Colonic mucosa (tissue), 4 donors: ENCODE measurements at places on chromosomes 3 and 15. TPM values are rescaled to one million over a fixed set of nuclear protein-coding genes. Genes with fewer than 3 reads are reported as not detected.

DNA sequence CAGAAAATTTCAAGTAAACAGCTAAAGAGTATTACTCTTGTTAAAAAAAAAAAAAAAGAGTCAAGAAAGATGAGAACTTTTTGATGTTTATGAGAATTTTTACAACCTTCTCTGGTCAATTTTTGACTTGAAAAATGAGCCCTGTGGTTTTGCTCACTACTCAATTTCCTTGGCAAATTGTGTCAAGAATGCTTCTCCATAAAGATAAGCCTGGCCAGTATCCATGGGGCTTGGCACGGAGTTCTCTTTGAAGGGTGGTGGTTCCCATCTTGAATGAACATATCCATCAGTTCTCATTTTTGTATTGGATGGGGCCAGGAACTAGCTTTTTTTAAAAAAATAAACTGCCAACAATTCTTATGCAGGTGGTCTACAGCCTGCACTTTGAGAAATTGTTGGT lies 179.9 kb downstream of the RYR3 start:
- DNase-seq, result no peak
- H3K4me3 ChIP-seq, result no peak overlapping the region
- H3K36me3 ChIP-seq, result no peaks in the 10 kb centered on the region
- H3K4me1 ChIP-seq, result no peaks in the 10 kb centered on the region
- no peaks in the 10 kb centered on the region for H3K27me3 ChIP-seq
- H3K27ac ChIP-seq, result no peak overlapping the region

VWA5B2 gene
- total RNA-seq, result 2.3 TPM

DNA sequence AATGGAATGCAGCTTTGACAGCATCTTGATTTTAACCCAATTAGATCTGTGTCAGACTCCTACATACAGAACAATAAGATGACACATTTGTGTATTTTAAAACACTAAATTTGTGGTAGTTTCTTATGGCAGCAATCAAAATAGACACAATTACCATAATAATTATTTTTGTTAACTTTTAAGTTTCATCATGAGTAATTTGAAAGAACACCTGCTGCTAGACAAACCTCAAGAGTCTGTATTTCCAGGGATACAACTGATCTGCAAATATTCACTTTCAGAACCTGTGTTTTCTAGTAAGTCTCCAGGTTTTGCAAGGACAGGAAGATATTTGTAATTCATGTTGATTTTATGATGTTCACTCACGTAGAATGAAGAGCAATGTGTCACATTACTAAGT lies 736.8 kb downstream of the DIPK2A start:
- H3K4me3 ChIP-seq, result no peak overlapping the region
- no peak for DNase-seq
- H3K36me3 ChIP-seq, result no peaks in the 10 kb centered on the region

DNA sequence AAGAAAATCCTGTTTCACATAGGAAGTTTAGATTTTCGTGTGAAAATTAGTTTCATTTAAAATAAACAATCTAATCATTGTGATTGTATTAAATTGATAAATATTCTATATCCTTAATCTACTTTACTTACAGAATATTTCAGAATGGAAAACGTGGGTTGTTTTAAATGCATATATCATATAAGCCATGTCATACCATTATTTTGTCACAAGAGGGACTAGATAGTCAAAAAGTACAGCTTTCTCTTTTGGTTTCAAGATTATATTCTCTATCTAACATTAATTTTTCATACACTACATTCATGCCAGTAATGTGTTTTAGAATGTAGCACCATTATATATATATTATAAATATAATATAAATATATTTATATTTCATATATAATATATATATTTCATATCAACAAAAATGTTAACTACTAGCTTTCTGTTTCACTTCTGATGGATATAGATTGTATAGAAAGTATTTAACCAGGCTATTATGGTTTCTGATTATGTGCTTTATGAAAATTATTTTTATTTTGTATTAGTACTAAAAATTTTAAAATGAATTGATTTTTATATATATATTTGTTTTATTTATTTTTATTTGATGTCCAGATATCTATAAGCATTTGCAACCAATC lies 45.3 kb downstream of the OSTN start:
- H3K27ac ChIP-seq, result no peak overlapping the region
- no peaks in the 10 kb centered on the region for H3K27me3 ChIP-seq
- no peak overlapping the region for H3K4me3 ChIP-seq
- no peak for DNase-seq
- H3K36me3 ChIP-seq, result no peaks in the 10 kb centered on the region

GLDN gene
- 3.7 TPM for total RNA-seq

DNA sequence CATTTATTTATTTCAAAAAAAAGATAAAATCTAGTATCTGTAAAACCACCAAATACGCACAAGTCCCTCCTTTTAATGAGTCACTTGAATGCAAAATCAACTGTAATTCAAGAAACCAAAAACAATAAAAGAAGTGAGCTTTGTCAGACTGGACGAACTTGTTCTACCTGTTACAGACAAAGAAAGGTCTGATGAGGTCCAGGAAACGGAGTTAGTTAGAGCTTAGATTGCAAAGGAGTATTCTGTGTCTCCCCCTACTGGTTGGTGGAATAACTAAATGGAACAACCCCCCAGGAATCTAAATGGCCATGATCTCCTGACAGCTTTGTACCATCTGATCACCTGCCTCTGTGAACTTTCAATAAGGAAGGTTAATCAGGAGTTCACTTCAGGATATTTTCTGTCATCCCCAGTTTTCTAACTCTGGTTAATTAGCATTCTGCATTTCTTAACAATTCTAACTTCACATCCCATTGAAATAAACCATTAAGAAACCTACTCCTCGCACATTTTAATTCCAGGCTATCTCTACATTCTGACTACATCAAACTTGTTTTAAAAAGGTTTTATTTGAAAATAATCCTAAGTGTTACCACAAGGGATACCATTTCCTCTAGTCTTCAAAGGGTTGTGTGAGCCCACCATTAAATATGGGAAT lies 333.0 kb upstream of the SATB1 start:
- no peak overlapping the region for H3K4me3 ChIP-seq
- peak; percentile 73 for DNase-seq
- H3K4me1 ChIP-seq, result peaks cover 5% of the 10 kb centered on the region
- H3K27me3 ChIP-seq, result no peaks in the 10 kb centered on the region
- H3K36me3 ChIP-seq, result no peaks in the 10 kb centered on the region

- no peak for DNase-seq
- no peaks in the 10 kb centered on the region for H3K27me3 ChIP-seq
- no peak overlapping the region for H3K27ac ChIP-seq
- no peaks in the 10 kb centered on the region for H3K4me1 ChIP-seq
- no peak overlapping the region for H3K4me3 ChIP-seq
Measured at GRCh38 chr3:164222197-164222596, 856.1 kb downstream of the SI start.

GRCh38 chr15:66722757-66723540 lies 20.9 kb downstream of the SMAD6 start:
- no peaks in the 10 kb centered on the region for H3K27me3 ChIP-seq
- no peak overlapping the region for H3K27ac ChIP-seq
- no peaks in the 10 kb centered on the region for H3K4me1 ChIP-seq
- H3K4me3 ChIP-seq, result no peak overlapping the region

GRCh38 chr3:11350374-11350773 lies 78.2 kb downstream of the ATG7 start:
- no peak overlapping the region for H3K4me3 ChIP-seq
- no peaks in the 10 kb centered on the region for H3K27me3 ChIP-seq
- no peak overlapping the region for H3K27ac ChIP-seq
- DNase-seq, result no peak
- no peaks in the 10 kb centered on the region for H3K36me3 ChIP-seq
- no peaks in the 10 kb centered on the region for H3K4me1 ChIP-seq

DNA sequence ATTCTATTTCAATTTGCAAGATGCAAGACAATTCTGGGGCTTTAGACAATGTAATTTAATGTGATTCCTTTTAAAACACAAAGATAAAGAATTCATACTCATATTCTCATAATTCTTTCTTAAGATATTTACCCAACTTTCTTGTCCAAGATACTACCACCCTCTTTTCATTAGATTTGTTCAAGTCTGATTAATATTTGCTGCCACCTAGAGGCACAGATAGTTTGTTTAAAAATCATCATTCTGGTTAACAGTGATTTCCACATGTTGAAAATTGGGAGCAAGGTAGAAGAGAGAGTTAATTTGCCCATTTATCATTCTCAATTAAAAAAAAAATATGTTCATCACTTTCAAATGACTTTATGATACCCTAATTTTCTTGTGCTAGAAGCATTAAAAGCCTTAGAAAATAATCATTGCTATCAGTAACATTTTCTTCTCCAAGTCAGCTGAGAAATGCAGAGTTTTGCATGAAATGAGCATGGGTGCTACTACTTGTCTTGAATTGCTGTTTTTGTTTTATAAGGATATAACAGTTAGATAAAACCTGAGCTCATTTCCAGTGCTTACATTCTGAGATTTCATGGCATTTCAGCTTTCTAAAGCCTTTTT lies 11.6 kb downstream of the TAMM41 start:
- DNase-seq, result no peak
- H3K4me3 ChIP-seq, result no peak overlapping the region
- peaks cover 10% of the 10 kb centered on the region for H3K36me3 ChIP-seq
- H3K27me3 ChIP-seq, result no peaks in the 10 kb centered on the region

DNA sequence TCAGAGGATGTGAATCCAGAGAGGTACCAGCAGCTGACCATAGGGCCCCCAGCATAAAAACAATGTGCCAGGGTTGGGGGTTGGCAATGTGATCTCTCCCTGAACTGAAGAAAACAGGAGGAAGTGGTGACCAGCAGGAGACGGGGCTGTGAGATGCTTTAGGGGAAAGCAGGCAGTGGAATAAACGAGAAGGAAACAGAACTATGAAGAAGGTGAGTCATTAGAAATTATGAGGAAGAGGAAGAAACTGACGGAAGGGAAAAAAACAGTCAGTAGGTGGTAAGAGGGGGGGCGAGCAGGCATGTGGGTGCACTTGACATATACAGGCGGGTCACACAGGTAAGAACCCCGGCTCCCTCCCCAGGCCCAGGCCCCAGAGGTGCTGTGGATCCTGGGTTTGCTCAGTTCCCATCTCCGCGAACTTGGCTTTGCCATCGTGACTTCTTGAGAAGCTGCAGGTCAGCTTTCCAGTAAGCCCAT lies 42.2 kb upstream of the B3GNT5 start:
- no peaks in the 10 kb centered on the region for H3K36me3 ChIP-seq
- peak overlapping the region; percentile 32 for H3K27ac ChIP-seq
- DNase-seq, result no peak
- H3K4me3 ChIP-seq, result no peak overlapping the region
- H3K4me1 ChIP-seq, result no peaks in the 10 kb centered on the region

DNA sequence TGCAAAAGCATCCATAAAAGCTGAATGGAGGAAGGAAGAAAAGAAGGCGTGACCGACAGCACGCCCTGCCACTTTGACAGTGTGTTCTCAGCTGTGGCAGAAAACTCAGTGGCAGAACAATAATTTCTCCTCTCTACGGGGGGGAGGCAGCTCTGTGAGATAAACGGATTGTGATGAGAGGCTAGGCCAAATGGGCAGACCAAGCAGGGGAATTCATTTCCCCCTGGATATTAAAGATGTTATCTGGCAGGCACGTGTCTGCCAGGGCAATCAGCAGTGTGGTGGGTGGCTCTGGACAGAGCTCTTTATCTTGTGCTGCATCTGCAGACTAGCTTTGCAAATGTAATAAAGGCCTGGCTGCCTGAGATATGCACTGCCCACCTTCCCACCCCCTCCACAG lies 1.9 kb upstream of the RMDN3 start:
- no peaks in the 10 kb centered on the region for H3K27me3 ChIP-seq
- no peak for DNase-seq
- H3K36me3 ChIP-seq, result peaks cover 1% of the 10 kb centered on the region
- no peaks in the 10 kb centered on the region for H3K4me1 ChIP-seq
- no peak overlapping the region for H3K27ac ChIP-seq
- H3K4me3 ChIP-seq, result no peak overlapping the region

GRCh38 chr15:84731774-84732173 lies 15.8 kb upstream of the SEC11A start:
- no peaks in the 10 kb centered on the region for H3K27me3 ChIP-seq
- H3K36me3 ChIP-seq, result no peaks in the 10 kb centered on the region
- no peak overlapping the region for H3K4me3 ChIP-seq
- H3K27ac ChIP-seq, result no peak overlapping the region
- H3K4me1 ChIP-seq, result peaks cover 7% of the 10 kb centered on the region

MORC1 gene
- total RNA-seq, result not detected
